Suppressor macrophage treated with lipopolysaccharide for 4 hours (primary cell): ENCODE measurements at places on chromosomes 1 and 21.

- DNase-seq = no peak
These were observed 34.7 kb upstream of the LRRC3 start for GRCh38 chr21:44420416-44421205.

GRCh38 chr1:243903041-243903440, 53.0 kb upstream of the AKT3 start:
- no peak for DNase-seq

DNA sequence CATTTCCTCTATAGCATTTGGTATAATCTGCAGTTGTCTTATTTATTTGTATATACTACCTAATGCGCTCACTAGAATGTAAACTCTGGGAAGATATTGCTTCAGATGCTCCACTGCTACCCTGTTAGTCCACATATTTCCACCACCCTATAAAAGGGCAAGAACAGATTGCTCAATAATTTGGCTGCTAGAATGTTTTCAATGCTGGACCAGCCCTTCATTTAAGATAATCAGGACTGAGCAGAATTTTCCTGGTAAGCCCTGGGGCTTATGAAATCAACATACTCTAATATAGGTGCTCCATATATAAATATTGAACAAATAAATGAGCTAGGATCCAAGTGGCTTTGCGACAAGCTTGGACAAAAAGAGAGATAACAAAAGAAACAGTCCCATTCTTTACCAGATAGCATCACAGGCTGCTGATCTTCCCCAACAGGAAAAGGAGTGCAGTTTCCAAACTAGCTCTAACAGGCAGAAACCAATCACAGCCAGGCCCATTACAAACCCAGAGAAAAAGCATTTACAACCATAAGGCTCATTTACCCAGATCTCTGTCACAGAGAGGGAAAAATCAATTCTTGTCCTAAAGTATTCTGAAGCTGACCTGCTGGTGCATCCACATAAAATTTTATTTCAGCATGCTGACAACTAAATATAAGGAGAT, 8.3 kb downstream of the BCAR3 start:
- DNase-seq = no peak

DNA sequence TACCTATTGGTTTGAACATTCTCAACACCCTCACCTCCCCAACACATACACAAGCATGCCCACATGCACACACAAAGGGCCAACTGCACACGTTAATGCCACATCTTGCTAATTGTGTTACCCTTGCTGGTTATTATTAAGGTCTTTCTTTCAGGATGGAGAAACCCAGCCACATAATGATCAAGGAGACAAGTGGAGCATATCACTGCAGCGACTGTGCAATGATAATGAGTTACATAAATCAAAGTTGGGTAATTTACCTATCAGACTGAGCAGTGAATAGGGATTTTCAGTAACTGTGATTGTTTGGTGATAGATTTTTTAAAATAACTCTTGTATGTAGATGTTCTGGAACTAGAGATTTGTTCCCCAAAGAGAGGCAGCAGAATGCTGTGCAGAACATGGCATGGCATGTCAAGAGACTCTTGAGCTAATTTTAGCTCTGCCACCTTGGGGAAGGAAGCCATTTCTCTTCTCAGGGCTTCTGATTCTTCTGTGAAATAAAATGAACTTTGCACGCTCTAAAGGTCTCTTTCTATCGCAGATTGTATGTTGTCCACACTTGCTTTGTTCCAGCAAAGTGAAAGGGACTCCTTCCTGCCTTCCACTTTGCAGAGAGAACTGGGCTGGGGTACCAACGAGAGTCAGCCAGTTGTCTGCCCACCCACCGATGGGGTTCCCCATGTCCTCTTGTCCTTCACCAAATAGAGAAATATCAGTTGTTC, 126.0 kb upstream of the CAMK1G start:
- no peak for DNase-seq

GRCh38 chr21:14736162-14736561, 190.0 kb upstream of the SAMSN1 start:
- DNase-seq = peak; percentile 43

GRCh38 chr1:101003012-101003650, 22.5 kb downstream of the DPH5 start:
- no peak for DNase-seq

- DNase-seq = peak; percentile 38
These were observed 3.9 kb upstream of the SKI start for GRCh38 chr1:2224170-2224584.

DNA sequence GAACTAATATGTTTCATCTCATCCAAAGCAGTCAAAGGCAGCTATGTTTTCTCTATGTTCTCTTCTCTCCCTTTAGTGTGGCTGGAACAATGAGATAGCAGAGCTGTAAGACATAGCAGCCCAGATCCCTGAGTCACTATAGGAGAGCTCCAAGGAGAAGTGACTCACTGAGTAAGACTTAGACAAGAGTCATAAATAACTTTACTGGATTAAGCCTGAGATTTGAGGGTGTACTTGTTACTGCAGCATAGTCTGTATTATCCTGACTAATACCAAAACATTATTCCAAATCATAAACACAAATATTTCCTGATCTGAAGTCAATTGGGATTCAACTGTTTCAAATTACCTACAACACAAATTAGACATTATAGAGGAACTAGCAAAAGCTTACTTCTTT, 3.9 kb downstream of the KRTAP19-8 start:
- no peak for DNase-seq

- no peak for DNase-seq
These were observed 65.2 kb upstream of the DIP2A start for GRCh38 chr21:46393451-46393940.

DNA sequence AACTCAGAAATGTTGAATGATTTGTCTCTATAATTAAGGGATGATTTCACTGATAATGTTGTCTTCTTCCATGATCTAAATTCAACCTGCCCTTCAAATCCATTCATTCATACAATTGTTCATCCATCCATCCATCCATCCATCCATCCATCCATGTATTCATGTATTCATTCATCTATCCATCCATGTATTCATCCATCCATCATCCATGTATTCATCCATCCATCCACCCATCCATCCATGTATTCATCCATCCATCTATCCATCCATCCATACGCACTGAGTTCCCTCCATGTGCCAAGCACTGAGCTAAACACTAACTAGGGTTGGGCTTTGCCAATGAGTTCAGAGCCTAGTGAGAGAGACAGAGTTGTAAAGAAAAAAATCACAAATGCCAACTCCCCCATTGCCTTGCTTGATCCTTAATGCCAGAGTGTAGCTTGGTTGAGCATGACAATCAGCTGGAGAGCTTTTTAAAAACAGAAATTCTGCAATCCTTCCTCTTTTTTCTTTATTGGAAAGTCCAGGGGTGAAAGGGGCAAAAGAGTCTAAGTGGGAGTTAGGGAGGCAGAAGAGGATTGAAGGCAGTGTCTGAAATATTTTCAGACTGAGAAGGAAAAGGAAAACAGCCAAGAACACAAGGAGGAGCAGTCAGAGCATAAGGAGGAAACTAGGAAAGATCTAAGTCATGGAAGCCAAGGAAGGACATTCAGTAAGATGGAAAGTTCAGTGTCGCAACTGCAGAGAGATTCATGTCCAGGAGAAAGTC, 92.4 kb upstream of the ERG start:
- DNase-seq = peak; percentile 18

GRCh38 chr1:245345191-245345884, 190.6 kb downstream of the KIF26B start:
- no peak for DNase-seq

DNA sequence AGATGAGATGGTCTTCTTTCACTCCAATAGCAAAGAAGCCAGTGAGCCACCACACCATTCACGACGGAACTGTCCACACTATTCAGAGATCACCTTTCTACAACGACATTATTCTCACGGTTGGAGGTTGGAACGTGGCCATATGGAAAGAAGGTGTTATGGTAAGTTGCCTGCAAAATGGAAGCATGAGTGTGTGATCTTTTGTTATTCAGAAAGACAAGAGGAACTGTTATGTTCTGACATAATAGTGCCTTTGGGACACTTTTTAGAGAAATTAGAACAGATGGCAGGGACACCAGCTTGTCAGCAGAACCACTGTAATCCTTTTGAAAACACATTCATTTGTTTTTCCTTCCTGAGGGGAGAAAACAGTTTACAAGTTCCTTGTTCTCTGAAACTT, 75.8 kb upstream of the MCOLN3 start:
- no peak for DNase-seq

DNA sequence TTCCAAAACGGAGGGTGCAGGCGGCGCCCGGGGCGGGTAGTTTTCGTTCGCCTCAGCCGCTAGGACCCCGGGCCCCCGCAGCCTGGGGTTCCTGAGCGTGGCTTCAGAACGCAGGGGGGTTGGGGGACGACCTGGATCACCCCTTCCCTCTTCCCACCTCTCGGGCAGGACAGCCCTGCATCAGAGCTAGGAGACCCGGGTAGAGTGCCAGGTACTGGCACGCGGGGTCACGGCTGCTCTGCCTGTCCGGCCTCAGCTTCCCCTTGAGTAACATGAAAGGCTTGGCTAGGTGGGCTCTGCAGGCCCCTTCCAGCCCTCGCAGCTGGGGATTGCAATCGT, 484 bp downstream of the DFFB start:
- DNase-seq = no peak

DNA sequence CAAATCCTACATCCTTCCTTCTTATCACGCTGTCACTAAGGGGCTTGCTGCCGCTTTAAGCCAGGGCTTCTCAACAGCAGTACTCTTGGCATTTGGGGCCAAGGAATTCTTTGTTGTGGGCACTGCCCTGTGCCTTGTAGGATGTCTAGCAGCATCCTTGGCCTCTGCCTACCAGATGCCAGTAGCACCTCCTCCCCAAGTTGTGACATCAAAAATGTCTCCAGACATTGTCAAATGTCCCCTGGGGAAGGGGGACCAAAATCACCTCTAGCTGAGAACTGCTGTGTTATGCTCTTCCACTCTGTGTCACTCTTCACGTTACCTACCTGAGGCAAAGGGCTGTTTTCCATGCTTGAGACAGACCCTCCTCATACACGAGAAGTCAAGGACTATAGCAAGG, 400.3 kb upstream of the POU3F1 start:
- DNase-seq = no peak

DNA sequence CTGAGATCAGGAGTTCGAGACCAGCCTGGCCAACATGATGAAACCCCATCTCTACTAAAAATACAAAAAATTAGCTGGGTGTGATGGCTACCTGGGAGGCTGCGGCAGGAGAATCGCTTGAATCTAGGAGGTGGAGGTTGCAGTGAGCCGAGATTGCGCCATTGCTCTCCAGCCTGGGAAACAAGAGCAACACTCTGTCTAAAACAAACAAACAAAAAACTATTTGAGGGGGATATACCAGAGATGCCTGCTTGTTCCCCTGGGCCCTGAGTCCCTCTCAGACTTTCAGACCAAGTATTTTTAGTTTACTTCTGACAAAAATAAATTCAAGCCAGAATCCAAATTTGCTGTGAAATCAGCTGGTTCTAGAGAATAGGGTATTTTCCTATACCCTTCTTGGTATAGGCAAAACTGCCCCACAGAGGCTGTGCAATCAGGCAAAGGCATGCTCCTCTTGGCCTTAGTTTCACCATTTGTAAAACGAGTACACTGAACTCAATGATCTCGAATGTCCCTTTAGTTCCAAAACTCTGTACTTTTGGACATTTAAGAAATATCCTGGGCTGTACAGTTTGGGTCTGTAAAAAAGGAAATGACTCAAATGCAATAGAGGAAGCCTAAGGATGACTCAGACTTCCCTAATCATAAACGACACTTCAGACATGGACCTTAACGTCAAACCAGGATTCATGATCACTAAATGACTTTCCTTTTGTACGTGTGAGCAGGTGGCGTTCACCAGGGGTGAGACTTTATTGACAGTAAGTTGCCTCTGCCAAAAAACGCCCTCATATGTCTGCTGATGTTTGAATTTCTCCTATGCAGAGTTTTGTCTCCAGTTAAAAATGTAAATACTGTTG, 16.1 kb downstream of the ENSA start:
- DNase-seq = peak; percentile 95

DNA sequence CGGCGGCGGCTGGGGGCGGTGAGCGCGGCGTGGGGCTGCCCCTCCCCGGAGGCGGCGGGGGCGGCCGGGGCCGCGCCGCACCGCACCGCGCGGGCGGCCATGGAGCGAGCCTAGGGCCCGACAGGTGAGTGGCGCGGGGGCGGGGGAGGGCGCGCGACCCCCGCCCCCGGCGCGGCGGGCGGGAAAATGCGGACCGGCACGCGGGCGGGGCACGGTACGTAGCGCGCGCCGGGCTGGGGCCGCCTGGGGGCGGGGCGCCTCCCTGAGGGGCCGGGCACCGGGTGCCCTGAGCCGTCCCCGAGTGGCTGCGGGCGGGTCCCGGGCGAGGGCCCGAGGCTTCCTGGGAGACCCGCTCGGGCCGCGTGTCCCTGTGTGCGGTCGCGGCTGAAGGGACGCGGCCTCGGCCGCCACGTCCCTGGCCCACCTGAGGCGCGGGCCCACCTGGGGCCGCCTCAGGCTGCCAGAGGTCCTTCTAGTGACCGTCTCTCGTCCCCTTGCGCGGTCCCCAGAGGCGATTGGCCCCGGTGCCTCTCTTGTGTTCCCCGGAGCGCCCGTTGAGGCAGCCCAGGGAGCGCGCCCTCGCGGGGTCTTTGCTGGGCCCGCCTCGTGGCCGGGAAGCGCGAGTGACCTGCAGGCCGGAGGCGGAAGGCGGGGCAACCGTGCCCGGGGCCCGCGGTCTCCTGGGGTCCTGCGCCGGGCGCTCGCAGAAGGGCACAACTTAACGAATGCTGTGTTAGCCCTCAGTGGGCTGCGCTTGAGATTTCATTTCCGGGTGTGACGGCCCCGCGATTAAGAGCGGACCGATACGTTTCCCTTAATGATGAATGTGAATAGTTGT, 500 bp downstream of the FAM20B start:
- peak; percentile 80 for DNase-seq

DNA sequence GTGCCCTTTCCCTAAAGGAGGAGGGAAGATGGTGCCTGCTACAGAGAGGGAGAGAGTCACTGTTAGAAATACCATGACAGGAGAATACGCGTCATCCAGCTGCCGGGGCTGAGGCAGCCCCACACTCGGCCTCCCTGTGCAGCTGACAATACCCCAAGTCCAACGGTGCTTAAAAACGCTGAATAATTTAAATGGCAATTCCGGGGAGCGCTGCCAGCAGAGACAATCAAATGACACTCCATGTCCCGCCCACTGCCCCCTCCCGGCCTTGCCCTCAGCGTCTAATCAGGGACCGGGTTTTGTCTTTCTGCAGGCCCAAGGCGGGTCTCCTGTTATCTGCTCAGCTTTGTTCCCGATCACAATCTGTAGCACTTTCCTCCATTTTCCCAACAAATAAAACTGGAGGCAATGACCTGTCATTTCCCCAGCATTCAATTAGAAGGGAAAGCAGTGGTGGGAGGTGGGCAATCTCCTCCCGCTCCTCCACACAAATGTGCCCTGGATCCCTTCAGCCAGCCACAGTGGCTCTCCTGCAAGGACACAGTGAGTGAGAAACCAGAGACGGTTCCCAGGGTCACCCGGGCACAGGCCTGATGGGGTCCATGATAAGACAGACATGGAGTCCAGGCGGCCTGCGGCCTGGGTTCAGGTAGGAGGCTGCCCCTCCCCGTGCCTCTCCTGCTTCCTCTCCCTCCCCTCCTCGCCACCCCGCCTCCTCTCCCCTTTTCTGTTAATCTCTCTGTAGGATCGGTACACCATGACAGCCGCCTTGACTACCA, 42.7 kb upstream of the AJAP1 start:
- DNase-seq = no peak

GRCh38 chr21:45887120-45887611, 94.4 kb upstream of the COL6A1 start:
- DNase-seq = no peak

- no peak for DNase-seq
These were observed 14.0 kb downstream of the ARHGEF16 start for GRCh38 chr1:3468236-3469103.

GRCh38 chr1:81414488-81415015, 386.2 kb upstream of the ADGRL2 start:
- peak; percentile 21 for DNase-seq

- peak; percentile 87 for DNase-seq
These were observed 13.6 kb upstream of the LAMTOR5 start for GRCh38 chr1:110420874-110421793.
